ENCODE measurements at places on chromosomes 12 and 14.

DNA sequence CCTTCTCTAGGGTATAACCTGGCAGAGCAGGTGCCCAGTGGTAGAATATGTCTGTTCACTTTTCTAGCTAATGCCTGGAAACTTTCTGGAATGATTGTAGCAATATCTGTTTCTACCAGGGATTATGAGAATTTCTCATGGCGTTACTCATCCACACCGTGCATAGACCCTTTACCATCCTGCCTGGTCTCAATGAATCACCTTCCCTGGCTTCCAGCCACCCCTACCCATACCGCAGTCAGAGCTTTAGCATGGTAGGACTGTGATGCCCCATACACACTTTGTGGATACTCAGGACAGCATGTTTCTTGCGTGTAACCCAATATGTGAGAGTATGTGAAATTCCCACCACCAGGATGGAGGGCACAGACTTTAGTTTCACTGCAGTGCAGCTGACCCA, 45.4 kb downstream of the TUNAR start:
- no peak for DNase-seq

- DNase-seq: no peak
These were observed 215.8 kb upstream of the DIO2 start for GRCh38 chr14:80427101-80427500.

GRCh38 chr14:58881433-58881832, 243.7 kb downstream of the DACT1 start:
- DNase-seq: no peak

GRCh38 chr12:118734266-118734665, 247.1 kb upstream of the SRRM4 start:
- DNase-seq: no peak

GRCh38 chr12:34625116-34625515, 602.8 kb downstream of the ALG10 start:
- DNase-seq: no peak

GRCh38 chr12:58204071-58204470, 262.7 kb downstream of the ATP23 start:
- DNase-seq: no peak

DNA sequence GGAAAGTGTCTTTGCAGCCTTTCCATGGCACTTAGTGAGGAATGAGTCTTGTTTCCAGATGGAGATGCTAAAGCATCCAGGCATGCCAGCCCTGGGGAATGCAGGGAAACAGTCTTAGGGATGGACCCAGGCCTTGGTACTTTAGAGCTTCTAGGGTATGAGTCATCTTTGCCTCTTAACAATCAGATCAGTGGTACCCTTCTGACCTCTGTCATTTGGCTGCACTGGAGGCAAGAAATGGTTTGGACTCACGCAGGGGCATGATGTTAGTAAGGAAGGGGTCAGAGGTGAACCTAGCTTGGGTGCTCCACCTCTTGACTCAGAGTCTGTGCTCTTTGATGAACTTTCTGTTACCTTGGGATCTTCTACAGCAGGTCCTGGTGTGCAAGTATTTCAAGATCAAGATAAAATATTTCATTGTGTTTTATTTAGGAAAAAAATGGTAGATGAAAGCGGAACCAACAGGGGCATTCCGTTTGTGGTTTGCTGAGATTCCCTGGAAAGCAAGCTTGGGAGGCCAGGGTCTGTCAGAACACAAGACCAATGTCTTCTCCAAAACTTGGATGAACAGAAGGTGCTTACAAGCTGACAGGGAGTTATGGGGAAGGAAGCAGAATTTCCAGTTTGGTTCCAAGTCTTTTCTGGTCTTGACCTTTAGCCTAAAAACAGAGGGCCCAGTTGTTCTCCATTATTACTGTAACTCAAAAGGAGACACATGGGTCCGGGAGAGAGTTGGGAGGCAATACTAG, 216.2 kb downstream of the ZFP36L1 start:
- DNase-seq: no peak

DNA sequence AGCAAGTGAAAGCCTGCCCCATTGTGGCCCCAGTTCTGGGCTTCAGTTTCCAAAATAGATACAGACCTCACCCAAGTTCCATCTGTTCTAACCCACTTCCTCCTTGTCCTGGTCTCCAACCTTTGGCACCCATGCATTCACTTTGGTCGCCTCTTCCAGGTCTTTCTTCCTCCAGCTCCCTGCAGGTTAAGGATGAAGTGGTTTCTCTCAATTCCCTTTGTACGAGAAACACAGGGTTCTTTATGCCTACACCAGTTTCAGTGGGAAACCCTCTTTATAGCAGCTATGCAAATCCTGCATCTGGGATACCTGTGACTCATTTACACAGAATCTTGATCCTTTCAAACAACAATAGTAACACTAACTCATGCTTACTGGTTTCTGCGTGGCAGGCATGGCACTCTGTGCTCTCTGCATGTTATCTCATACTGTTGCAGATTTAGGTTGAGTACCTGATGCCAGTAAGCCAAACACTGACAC, 110.6 kb upstream of the AMIGO2 start:
- DNase-seq: no peak
